DMS153 (cell line): ENCODE measurements at places on chromosomes 11 and 22.

DNA sequence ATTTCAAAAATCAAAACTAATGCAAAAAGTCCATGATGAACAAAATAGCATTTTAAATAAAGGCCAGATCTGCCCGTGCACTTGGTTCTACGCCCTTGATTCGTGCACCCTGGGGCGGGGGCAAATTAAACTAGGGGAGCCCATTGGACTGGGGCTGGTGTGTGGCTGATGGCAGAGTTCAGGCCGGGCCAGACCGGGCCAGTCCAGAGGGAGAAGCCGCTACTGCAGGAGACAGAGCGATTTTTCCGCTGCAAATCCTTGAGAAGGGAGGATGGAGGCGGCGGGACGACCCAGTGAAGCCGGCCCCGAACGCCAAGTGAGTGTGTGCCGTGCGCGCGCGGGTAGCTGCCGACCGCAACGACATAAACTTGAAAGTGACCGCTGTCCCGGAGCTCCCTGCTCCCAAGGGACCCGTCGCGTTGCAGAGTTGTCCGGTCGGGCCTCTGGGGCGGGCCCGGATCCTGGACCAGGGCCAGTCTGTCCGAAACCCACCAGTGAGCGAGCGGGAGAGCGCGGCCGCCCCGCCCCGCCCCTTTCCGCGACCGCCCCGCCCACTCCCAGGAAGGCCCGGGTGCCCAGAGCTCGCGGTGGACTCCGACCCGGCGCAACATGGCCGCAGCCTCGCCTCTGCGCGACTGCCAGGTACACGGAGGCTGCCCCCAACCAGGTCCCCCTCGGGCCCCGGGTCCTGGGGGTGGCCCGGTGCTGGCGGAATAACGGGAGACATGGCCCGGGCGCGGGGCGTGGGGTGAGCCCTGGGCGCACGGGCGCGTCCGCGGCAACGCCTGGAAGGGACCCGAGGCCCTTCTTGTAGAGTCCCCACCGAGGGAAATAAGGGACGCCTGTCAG is at the start of gene TTC38:
Gene TTC38 (plus strand): TSS at position 578 of the 849 bp plus-strand sequence. CDS start 32 bp downstream, at position 610.
- DNase-seq: peak; percentile 27

DNA sequence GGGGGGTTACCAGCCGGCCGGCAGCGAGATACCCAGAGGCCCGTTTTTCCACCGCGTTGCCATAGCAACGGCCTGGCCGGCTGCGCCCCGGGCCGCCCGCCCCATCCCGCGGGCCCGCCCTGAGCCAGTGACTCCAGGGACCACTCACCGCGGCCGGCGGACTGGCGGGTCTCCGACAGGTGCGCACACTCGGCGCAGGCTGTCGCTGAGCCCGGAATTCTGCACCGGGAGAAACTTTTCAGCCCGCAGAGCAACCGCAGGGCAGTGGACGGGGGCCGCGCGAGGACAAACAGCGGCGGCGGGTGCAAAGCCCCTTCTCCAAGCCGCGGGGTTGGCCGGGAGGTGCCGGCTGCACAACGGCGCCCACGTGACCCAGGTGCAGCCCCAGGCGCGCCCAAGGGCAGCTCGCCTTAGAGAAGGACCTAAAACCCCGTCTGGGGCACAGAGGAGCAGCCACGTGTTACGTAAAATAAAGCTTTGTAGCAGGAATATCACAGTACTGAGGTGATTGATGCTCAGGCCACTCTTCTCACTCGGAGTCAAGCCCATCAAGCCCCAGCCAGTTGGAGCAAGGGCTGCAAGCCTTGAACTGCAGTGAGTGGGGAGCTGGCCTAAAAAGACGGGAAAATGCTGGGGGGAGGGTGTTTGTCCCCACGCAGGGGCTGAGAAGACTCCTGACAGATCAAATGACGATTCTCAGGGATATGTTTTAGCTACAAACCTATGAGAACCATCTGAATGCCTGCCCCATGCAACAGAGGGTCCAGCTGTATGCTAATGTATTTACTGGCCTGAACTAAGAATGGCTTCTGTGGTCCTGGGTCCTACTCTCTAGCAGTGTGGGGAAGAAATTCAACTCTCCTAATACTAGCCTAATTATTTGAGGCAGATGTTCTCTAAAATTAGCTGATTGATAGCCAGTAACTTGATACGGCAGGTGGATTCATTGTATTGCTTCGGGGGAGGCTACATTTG is at the start of gene STK33:
Gene STK33 (minus strand): TSS at position 294 of the 975 bp plus-strand sequence. CDS start 119,323 bp downstream, outside the sequence.
- peak; percentile 65 for DNase-seq

- DNase-seq: peak; percentile 30
These were observed 15.8 kb downstream of the CYB5R2 start for GRCh38 chr11:7657306-7658025.

DNA sequence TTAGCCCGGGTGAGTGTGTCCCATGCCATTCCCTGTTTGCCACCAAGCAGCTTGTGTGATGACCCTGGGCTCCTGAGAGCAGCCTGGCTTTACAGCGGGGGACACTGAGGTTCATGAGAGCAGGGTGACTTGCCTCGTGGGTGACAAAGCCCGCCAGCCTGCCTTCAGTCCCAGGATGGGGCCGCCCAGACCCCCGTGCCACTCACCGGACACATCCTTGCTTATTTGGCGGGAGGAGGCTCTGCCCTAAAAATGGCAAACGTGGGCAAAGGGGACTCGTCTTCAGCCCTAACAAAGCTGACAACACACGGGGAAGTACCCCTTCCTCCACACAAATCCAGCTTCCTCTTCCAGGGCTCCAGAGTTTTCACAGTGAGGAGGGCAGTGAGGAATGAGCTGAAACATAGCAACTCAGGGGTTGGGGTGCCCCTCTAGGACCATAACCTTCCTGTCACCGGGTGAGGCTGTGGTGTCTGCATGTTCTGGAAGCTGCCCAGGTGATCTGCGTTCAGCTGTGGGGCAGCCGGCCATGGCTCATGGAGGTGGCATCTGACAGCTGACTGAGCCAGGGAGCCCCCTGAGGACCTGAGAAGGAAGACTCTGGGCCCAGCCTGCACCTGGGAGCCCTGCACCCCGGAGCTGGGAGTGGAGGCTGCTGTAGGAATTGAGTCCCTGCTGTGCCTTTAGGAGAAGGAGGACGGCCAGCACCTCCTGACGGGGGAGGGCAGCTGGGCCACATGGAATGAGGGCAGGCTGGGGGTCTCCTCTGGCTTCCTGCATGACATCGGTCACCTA is 16.7 kb downstream of the RIBC2 start:
- no peak for DNase-seq

DNA sequence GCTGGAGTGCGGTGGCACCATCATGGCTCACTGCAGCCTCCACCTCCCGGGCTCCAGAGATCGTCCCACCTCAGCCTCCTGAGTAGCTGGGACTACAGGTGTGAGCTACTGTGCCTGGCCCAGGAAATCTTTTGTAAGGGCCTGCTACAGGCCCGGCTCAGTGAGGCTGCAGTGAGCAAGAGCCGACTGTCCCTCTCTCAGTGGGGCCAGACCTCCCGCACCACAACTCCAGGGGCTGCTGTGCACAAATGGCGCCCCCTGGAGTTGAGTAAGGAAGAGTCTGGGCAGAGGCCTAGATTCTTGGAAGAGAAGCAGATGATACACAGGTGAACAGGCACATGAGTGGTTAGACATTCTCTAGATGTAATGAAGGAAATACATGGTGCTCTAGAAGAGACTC is 7.0 kb downstream of the SERHL2 start:
- no peak for DNase-seq

- DNase-seq: no peak
These were observed 7.1 kb downstream of the LRRC10B start for GRCh38 chr11:61515686-61516085.

GRCh38 chr11:12902791-12903486 is 106.2 kb upstream of the RASSF10 start:
- no peak for DNase-seq
